Stimulated activated CD8-positive, alpha-beta memory T cell treated with anti-CD3 and anti-CD28 coated beads, Interleukin-12 subunit alpha, Interleukin-12 subunit beta, amount 100 ng/mL, for 1 hour (primary cell): ENCODE measurements at places on chromosomes 3 and 15.

DNA sequence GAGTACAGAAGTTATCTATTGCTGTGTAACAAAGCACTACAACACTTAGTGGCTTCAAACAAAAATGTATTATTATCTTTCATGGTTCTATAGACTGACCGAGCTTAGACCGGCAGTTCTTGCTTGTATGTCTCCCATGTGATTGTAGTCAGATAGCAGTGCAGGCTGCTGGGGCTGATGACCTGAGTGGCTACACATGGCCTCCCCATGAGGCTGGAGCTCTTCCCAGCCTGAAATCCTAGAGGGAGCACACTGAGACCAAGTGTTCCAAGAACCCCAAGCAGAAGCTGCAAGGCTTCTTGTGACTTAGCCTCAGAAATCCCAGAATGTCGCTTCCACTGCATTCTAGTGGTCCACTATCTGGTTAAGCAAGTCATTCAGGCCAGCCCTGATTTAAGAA, 141.2 kb upstream of the TLE3 start:
- DNase-seq, result no peak

DNA sequence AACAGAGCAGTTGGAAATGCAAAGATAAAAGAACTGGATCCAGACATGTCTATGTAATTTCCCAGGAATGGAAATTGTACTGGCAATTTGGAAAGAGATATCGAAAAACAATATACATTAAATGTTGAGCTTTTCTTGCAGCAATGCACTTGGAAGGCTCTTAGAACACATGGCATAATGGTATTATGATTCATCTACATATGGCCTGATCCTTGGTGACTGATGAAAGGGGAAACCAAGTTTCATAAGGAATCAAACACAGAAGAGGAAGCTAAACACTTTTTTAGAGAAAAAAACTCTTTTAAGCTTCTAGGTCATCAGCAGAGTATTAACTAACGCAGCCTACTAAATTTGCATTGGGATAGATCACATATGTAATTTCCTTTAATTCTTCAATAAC, 12.4 kb upstream of the GREM1 start:
- no peak for DNase-seq

DNA sequence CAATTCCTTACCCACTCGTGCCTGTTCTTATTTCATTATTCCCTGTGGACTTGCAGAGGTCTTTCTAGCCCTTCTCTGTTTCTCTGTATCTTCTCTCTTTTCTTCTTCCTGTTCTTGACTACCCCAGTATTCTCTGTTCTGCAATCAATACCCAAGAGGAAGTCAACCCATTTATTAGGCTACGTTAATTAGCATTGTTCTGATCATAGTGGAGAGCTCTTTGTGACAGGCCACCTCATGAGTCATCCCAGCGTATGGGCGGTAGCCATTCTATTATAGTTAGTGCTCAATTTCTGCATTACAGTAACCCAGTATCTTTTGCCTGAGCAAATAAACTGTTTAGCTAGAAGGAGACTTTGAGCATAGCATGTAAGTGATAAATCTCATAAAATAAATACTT, 259.5 kb upstream of the GRM7 start:
- no peak for DNase-seq

- DNase-seq, result no peak
These were observed 68.8 kb upstream of the ZNF148 start for GRCh38 chr3:125443923-125444322.

- DNase-seq, result no peak
These were observed 160.1 kb upstream of the CCDC54 start for GRCh38 chr3:107217172-107217571.

- no peak for DNase-seq
These were observed 667.0 kb downstream of the FHIT start for GRCh38 chr3:60584250-60584649.

DNA sequence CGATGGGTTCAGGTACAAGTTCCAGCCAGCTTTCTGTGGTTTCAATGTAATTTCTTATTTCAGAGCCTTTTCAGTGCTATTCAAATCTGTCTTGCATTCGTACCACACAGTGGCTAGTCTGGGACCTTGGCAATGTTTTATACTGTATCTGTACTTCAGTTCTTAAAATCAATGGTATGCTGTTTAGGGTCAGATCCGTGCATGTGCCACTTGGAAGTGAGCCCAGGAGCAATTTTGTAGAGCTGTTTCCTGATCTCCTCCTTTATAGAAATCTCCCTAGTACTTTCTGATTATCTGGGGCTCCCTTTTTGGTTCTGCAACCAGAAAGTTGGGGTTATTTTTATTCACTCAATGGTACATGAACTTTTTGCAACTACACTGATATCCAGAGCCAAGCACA, 59.5 kb upstream of the NDUFB4 start:
- no peak for DNase-seq

DNA sequence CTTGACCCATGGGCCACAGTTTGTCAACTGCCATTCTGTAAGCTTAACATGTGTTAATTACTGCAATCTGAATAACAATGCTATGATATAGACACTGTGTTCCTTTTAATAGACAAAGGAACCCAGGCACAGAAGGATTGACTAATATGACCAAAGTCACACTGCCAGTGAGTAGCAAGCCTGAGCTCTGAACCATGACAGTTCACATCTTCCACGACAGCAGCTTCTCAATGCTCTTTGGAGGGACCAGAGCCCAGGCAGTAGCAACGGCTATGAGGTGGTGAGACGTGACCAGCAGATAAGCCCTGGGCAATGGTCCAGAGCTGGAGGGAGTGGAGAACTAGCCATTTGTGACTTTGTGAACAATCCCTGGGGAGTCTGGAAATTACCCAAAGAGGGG, 19.4 kb downstream of the CA12 start:
- no peak for DNase-seq

DNA sequence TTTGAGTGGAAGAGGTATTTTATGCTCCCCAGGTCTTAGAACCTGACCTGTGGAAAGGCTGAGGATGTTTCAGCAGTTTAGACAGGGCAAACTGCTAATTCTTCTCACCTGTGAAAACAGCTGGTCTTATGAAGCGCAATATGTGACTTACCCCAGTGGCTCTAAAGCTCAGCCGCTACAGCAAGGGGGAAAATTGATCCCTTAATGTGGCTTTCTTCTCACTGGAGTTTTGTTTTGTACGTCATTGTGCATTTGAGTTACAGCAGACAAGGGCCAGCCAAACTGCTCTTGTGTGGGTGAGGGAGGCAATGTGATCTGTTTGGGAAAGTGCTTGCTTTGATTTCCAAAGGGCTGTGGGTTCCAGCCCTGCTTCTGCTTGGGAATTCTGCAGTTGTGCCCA, 293.4 kb upstream of the LRRFIP2 start:
- DNase-seq, result no peak

DNA sequence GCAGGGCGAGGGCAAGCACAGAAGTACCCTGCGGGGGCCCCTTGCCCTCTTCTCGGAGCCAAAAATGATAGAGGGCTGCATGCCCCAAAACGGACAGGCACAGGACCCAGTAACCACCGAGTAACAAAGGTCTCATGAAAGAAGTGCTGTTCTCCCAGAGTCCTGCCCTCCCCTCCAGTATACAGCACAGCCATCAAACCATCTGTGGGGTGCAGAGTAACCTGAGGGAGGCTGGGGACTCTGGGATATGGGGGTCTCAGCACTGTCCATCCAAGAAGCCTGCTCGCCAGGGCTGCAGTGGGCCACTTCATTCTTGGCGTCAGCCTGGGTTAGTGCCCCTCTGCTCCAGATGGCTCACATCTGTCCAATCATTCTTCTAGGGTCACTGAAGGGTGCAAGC, 6.1 kb downstream of the ULK3 start:
- no peak for DNase-seq

DNA sequence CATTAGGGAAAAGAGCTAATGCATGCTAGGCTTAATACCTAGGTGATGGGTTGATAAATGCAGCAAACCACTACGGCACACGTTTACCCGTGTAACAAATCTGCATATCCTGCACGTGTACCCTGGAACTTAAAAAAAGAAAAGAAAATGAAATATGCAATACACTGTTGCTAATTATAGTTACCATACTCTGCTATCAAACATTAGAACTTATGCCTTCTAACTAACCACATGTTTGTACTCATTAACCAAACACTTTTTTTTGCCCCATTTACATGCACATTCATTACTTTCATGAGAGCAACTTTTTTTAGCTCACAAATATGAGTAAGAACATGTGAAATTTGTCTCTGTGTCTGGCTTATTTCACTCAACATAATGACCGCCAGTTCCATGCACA, 253.1 kb downstream of the CGGBP1 start:
- DNase-seq, result no peak

- no peak for DNase-seq
These were observed 49.4 kb downstream of the GREM1 start for GRCh38 chr15:32767236-32767635.

DNA sequence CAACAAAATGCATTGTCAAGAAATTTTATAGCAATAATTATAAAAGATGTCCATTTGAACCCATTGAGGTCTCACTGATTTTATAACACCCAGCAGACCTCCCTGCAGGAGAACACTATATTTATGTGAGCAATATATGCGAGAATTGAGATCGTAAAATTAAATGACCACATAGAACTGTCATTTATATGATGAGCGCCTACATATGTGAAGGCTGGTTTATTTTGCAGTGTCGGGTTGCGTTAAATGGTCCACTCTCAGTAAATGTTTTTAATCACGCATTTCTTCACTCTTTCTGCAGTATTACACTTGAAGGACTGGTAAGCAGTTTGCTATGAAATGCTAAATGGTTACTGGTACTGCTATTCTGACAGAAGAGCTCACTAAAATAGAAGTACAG, 408.5 kb upstream of the AGTR1 start:
- DNase-seq, result no peak

GRCh38 chr15:40984964-40985363, 31.7 kb downstream of the CHAC1 start:
- no peak for DNase-seq

- DNase-seq, result no peak
These were observed 85.0 kb downstream of the CLSTN2 start for GRCh38 chr3:140019946-140020345.

DNA sequence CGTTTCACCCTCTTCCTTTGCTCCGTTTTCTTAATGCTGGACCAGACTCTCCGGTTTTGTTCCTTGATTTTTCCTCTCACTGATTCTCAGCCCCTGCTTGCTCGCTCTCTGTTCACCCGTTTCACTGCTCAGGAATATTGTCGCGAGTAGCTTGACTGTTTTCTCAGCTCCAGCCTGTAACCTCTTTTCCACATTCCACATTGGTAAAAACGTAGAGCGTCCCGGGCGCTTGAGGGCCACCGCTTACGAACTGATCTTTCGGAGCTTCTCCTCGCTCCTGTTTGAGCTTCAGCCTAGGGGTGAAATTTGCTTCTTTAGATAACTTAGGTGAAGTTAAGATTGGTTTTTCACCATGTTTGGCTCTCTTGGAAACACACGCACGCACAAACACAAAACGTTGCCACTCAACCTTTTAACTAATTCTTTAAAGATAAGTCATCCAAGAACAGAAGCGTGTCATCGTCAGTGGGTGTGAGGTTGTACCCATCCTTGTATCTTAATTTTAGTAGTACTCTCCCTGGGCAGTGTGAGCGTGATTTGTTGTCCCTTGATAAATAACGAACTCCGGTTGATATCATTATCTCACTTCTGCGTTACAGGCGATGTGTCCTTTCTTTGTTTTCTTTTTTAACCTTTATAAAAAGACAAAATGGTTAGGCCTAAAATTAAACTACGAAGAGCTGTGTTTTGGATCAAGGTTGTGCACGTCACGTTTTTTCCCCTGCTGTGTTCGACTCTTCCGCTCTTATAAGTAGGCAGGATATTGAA, 1.0 kb downstream of the PAK2 start:
- DNase-seq, result peak; percentile 12

GRCh38 chr3:127706312-127706711, 33.6 kb downstream of the ABTB1 start:
- no peak for DNase-seq

DNA sequence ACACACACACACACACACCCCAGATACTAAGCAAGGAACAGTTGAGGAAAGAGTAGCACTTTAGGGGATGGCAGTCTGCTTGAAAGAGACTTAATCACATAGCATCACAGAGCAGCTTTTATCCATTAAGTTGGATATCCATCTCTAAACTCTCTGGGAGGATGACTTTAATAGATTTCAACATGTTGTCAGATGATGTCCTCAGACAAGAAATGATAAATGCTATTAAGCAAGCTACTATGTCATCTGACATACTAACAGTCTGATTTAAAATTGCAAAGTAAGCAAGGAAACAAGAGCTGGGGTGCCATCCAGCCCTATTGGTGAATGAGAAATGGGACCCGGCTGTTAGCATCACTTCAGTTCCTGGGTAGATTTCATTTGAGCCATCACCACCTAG, 136.9 kb downstream of the PLCL2 start:
- DNase-seq, result no peak

GRCh38 chr3:15063656-15064286, 1.3 kb downstream of the MRPS25 start:
- no peak for DNase-seq

DNA sequence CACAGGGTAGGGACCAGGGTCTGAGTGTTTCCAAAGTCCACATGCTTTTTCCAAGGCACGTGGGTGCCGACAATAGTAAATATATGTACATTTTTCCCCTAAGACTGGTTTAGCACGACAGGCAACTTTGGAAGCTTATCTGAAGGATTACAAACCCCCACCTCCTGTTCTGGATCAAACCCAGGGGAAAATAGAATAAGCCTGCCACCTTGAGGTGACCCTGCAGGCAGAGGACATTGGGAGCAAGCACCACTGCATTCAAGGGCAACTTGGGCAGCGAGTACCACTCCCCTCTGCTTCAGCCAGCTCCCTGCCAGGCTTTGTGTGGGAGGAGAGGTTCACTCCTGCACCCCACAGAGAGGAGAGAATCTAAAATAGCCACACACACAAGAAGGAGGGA, 44.8 kb downstream of the KBTBD12 start:
- no peak for DNase-seq

- no peak for DNase-seq
These were observed 128.8 kb downstream of the SMAD6 start for GRCh38 chr15:66830823-66831222.

DNA sequence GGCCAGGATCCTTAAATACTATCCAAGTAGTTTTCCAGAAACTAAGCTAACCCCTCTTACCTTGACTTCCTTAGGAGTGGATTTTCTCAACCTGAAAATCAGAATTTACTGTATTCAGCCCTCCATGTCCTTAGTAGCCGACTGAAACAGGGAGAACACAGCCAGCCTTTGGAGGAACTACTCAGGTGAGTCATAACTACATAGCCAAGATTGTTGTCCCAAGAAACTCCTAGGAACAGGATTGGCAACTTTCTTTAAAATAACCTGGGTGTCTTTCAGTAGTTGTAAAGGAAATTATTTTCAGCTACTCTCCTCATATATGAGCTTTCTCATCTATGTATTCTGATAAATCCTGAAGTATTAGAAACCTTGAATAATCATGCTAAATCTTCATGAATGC, 22.3 kb downstream of the FANCD2OS start:
- no peak for DNase-seq
